ENCODE measurements at places on chromosomes 16 and 17.

DNA sequence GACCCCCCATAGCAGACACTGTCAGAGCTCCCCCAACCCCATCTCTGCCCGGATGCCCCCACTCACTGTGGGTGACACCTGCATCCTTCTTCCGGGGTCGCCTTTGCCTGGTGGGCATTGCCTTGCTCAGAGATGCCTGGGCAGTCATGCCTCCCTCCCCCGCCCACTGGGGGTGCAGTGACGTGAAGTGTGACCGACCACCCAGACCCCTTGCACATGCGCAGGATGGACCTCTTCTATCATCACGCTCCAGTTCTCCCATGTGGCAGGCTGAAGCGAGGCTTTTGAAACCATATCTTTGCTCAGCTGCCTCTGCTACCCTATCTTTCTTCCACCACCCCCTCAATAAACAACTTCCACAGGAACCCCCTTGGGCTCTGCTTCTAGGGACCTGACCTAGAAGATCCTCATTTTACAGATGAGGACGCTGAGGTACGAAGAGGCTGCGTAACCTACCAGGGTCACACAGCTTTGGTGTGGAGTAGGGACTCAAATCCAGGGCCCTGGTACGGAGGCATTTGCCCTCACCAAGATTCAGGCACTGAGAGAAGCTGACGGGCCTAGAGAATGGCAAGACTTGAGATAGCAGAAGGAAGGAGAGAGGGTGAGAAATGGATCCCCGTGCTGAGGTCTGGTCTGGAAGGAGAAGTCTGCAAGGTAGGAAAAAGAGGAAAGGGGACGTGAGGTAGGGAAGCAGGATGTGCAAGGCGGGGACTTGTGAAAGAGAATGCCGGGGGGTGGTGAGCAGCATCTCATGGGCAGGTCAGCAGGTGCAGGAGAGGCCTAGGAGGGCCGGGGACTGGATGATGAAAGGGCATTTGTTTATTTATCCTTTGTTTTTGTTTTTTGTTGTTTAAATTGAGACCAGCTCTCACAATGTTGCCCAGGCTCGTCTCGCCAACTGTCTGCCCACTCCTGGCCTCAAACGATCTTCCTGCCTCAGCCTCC is 14.4 kb downstream of the NLRC5 start:
- DNase-seq, result no peak

GRCh38 chr16:50696575-50697420 is 3.4 kb downstream of the NOD2 start:
- peak; percentile 25 for DNase-seq

- no peak for DNase-seq
Measured at GRCh38 chr16:87470332-87470731, 22.5 kb downstream of the ZCCHC14 start.

DNA sequence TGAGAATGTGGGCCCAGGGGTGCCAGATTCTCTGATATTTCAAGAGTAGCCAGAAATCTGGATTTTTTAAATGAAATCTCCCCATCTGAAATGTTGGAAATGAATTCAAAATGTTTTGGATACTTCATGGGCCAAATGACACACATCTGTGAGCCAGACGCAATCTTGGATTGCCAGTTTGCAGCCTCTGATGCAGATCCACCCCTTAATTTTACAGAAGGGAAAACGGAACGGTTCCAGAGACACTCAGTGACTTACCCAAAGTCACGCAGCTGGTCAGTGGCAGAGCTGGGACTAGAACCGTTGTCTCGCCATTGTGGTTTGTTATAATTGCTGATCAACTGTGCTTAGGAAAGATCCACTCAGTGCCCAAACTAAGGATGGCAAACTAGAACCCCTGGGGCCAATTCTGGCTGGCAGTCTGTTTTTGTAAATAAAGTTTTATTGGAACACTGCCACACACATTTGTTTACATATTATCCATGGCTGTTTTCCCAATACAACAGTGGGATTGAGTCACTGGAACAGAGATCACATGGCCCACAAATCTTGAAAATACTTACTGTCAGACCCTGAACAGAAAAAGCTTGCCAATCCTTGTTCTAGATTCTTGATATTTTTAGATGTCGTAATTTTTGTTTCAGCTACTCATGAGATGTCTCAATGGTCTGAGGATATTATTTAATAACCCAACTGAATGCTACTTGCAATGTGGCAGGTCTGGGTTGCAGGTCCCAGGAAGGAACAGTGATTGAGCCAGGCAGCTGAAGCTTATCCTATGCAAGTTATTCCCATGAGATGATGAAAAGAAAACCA is 143.8 kb downstream of the AXIN2 start:
- no peak for DNase-seq

DNA sequence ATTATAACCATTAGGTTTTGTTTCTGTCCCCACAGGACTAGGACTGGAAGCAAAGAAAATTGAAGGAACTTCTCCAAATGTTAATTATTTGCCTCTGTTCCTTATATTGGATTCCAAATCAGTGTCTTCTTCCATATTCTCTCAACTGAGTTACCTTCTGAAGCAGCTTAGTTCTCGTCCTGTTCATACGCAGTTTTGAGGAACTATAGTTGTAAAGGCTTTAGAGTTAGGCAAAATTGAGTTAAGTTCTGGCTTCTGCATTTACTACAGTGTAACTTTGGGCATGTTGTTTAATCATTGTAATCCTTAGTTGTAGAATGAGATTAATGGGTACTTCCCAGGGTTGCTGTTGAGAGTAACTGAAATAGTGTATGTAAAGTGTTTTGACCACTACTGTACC is 11.2 kb downstream of the CBFB start:
- no peak for DNase-seq

GRCh38 chr17:69709441-69709840 is 294.9 kb downstream of the MAP2K6 start:
- no peak for DNase-seq

DNA sequence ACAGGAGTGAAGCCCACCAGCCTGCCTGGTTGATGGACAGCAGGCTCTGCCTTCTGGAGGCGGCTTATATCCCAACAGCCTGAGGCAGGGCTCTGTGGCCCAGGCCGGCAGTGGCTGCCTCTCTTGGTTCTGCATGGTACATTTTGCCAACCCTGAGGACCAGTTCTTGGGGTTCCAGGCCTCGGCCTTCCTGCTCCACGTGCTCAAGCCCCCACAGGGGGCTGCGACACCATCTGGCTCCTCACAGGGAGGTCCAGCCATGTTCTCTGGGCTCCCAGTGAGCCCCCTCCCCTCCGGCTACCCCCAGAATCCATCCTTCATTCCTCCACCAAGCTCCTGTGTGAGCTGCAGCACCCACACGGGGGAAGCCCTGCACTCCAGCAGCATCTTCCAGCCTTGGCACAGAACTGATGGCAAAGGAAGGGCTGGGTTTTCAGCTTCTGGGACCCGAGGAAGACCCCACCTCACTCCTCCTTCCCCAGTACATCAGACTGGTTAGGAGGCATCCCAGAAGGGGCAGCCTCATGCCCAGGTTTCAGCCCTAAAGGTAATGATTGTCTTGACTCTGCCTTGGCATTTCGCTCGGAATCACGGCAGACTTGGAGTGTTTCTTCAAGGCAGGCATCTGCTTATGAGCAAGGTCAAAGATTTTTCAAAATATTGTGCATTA is 231.2 kb downstream of the CPPED1 start:
- no peak for DNase-seq

- DNase-seq, result no peak
Measured at GRCh38 chr17:74807925-74808324, 31.8 kb upstream of the NAT9 start.

- no peak for DNase-seq
Measured at GRCh38 chr17:8237175-8237574, 10.7 kb downstream of the CTC1 start.

- DNase-seq, result no peak
Measured at GRCh38 chr16:6510261-6510660, 822.4 kb upstream of the RBFOX1 start.

- no peak for DNase-seq
Measured at GRCh38 chr17:38749223-38750043, 1.3 kb upstream of the PCGF2 start.

DNA sequence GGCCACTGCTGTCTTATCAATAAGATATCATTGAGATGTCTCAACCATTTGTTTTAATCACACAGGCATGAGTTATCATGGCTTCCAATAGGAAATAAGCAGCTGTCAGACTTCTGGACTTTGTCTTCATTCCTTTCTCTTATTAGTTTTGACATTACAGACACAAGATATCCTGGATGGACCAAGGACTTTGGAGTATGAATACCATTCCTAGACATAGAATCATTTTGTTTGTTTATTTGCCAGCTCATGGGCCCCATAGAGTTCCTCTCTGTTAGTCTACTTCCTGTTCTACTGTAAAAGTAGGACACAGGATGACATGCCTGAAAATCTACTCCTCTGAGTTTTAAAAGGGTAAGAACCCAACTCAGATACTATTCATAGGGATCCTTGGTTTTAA is 77.7 kb upstream of the KCNJ16 start:
- peak; percentile 28 for DNase-seq

- DNase-seq, result no peak
Measured at GRCh38 chr16:56896244-56896643, 31.2 kb downstream of the SLC12A3 start.

GRCh38 chr17:63433746-63434591 is 12.1 kb downstream of the CYB561 start:
- peak; percentile 88 for DNase-seq

DNA sequence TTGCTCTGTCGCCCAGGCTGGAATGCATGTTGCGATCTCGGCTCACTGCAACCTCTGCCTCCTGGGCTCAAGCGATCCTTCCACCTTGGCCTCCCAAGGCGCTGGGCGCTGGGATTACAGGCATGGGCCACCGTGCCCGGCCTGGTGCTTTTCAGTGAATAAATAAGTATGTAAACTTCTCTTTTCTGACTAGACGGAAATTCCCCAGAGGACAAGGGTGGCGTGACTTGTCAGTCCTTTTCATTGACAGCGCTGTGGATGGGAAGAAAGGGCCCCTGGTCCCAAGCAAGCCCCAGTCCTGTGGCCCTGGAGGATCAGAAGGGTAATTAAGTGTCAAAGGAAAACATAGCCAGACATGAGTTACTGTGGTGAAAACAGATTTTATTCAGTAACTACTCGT is 9.6 kb upstream of the SPN start:
- DNase-seq, result no peak

- DNase-seq, result no peak
Measured at GRCh38 chr16:64696866-64697265, 425.0 kb downstream of the CDH11 start.

DNA sequence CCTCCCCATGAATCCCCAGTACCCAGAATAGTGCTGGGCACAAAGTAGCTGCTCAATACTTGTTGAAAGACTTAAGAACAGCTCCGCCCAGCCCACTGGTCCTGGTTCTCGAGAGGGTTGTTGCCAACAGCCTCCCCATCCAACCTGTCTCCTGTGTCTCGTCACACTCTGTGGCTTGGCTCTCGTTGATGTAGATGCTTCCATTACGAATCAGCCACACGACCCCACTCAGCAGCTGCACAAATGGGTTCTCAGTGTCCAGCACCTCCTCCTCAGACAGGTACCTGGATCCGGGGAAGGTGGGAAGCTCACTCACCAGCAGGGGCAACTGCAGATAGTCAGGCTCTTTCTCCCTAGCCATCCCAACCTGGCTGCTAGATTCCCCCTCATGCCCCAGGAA is 2.1 kb downstream of the NAGPA start:
- no peak for DNase-seq

- no peak for DNase-seq
Measured at GRCh38 chr17:8176998-8177731, 985 bp upstream of the TMEM107 start.

GRCh38 chr17:5033352-5034015 is 1.7 kb downstream of the SLC52A1 start:
- DNase-seq, result no peak

DNA sequence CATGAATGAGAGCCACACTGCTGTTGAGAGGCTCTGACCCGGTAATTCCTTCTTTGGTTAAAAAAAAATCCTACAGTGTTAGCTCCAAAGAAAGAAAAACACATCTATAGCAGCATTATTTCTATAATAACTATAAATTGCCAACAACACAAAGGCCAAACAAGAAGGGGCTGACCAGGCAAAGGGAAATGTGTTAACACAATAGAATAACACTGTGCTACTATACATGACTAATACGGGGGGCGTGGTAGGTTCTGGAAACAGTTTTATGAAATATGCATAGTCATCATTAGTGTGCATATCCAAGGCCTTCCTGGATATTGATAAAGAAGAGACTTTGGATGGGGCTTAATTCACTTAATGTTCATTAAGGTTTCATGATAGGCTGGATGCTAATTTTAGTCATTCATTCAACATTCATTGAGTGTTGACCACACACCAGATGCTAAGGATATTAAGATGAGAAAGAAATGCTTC is 50.0 kb upstream of the CCL1 start:
- DNase-seq, result no peak

DNA sequence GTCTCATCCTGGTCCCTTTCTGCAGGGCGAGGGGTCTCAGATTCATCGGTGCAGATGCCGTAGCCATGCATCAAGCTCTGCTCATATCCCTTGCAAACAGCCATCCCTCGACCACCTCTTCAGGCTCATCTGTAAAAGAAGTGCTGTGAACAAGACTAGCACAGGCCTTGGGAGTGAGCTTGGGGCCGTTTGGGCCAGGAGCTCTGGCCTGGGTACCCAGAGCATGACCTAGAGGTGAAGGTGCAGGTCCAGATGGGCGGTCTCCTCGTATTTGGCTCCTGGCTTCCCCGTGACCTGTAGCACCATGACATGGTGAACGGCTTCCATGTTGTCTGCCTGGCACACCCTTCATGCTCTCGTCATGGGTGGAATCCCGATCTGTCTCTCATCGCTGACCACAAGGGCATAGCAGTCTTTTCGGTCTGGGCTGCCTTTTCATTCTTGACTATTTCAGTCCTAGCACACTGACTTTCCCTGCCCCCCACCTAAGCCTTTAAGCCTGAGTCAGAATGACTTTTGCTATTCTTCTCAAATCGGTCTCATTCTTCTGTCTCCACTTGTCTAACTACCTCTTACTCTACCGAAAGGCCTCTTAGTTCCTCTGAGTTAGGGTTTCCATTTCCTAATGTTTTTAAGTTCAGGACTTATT is 216.0 kb downstream of the FOXL1 start:
- DNase-seq, result no peak

- DNase-seq, result peak; percentile 56
Measured at GRCh38 chr17:32445074-32445415, 735 bp downstream of the PSMD11 start.

All from hepatic stellate cell (primary cell).